ENCODE measurements at places on chromosomes 2 and 18. TPM values are rescaled to one million over a fixed set of nuclear protein-coding genes. Genes with fewer than 3 reads are reported as not detected.

DNA sequence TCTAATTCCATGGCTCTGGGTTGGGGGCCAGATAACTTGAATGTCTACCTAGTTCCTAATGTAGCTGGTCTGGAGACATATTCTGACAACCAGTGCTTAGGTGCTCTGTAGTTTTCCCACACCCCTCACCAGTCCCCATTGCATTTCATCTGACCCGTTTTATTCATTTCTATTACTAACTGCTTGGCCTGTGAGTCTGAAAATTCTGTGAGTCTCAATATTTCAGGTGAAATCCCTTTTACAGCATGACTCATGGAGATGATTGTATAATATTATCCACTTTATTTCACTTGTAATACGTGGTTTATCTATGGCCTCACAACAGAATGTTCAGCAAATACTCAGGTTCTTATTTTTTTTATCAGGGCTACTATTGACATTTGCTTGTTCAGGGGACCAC lies 103.7 kb upstream of the UGP2 start:
- no peak for DNase-seq

DNA sequence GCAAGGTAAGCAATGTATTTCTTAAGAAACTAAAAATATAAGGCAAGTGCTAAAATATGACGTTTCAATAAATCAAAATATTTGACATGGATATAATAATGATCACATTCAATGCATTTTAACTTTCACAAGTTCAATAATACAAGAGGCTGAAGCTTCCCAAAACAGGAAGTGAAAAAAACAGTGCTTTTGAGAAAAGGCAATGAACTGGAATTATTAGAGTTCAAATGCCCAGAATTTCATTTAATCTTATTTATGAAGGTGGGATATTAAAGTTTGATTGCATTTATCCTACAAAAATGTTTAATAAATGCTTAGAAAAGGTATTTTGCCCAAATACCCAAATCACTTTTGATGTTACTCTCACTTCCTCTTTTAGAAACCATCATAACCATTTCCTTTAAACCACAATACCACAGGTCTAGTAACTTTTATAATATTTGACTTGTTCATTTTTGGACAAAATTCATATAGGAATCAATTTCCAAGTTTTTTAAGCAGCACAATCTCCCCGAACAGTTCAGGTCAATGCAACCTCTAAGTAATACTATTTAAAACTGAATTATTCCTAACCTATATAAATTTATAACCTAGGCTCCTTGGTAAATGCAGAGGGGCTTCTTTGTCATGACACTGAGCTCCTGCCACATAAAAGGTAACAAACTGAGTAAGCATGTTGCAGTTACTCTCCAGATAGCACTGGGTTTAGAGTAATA lies 2.1 kb downstream of the NCKAP1 start:
- DNase-seq, result no peak

The C2orf66 gene
- not detected for total RNA-seq

- no peak for DNase-seq
These were observed 77.7 kb downstream of the SMAD4 start for GRCh38 chr18:51107598-51108305.

- no peak for DNase-seq
These were observed 151.6 kb downstream of the FSHR start for GRCh38 chr2:49002750-49003149.

DNA sequence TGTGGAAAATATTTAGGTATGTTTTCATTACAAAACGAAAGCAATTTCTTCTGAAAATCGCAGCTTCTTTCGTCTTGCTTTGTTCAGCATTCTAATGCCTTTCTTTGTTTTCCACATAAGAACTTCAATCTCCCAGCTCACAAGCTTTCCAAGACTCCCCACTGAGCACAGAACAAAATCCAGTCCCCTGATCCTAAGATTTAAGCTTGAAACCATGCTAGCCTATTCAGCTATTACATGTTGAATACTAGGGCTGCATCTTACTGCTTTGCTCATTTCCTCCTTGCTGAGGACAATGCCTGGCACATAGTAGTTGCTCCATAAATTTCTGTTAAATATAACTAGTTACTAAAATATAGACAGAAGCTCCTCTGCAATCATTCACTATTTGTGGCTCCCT lies 160.6 kb downstream of the GALNT3 start:
- DNase-seq, result no peak

- peak; percentile 7 for DNase-seq
These were observed at the start of gene FAM124B for GRCh38 chr2:224401641-224402342. Gene FAM124B, minus strand, starts transcription at chr2:224402107. Its CDS starts 339 bp downstream, at chr2:224401768.

The SERPINB12 gene
- not detected for total RNA-seq

The TMEM247 gene
- total RNA-seq, result not detected

DNA sequence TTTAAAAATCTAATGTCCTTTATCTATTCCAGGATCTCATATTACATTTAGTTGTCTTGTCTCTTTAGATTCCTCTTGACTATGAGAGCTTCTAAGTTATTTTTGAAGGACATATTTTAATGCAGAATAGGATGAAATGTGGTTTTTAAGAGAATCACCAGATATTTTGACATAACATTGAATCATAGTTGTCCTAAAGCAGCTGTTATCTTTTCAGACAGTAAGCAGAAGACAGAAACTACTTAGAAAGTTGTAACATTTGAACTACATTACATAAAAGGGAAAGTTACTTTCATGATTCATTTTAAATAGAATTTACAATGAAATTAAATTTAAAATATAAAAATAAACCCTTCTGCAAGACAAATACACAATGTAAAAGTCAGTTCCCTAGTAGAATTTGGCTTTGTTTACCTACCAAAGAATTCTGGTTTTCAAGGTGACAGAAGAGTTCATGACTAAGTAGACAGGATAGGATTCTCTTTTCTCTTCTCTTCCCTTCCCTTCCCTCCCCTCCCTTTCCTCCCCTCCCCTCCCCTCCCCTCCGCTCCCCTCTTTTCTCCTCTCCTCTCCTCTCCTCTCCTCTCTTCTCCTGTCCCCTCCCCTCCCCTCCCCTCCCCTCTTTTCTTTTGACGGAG lies 186.0 kb downstream of the DIS3L2 start:
- no peak for DNase-seq

DNA sequence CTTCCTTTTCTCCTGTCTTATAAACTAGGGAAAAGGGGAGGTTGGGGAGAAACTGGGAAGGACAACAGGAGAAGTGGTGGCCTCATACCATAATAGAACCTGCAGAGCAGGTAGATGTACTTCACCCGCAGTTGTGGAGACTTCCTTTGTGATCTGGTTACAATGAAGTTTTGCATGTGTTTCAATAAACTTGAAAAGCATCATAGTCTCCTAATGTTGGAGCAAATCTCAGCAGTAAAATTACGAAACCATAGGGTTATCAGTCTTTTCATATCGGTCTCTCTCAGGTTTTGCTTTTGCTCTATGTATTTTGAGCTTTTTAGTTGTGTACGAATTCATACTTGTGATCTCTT lies 30.5 kb downstream of the ANO7 start:
- no peak for DNase-seq

The TMEM87B gene
- total RNA-seq, result 39.7 TPM

The UPP2 gene
- not detected for total RNA-seq

DNA sequence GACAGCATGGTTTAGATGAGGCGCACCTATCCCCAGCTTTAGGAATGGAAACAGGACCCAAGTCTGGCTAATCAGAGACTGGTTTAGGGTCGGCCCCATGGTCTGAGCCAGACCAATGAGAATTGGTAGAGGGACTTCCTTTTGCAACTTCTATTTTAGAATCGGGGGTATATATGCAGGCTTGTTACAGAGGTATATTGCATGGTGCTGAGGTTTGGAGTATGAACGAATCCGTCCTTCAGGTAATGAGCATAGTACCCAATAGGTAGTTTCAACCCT lies 1.5 kb upstream of the BOLA3 start:
- DNase-seq, result no peak

GRCh38 chr18:75160364-75160763 lies 48.6 kb downstream of the PTGR3 start:
- no peak for DNase-seq

The GPR155 gene
- 9.0 TPM for total RNA-seq

The TYMS gene
- 78.6 TPM for total RNA-seq

The CYP27C1 gene
- total RNA-seq, result 0.12 TPM

GRCh38 chr2:180980943-180981911 lies 822 bp downstream of the UBE2E3 start:
- DNase-seq, result peak; percentile 3

GRCh38 chr2:88146590-88146989 lies 18.7 kb upstream of the FABP1 start:
- no peak for DNase-seq

- DNase-seq, result peak; percentile 78
These were observed 256.5 kb downstream of the CDH20 start for GRCh38 chr18:61589724-61590065.

DNA sequence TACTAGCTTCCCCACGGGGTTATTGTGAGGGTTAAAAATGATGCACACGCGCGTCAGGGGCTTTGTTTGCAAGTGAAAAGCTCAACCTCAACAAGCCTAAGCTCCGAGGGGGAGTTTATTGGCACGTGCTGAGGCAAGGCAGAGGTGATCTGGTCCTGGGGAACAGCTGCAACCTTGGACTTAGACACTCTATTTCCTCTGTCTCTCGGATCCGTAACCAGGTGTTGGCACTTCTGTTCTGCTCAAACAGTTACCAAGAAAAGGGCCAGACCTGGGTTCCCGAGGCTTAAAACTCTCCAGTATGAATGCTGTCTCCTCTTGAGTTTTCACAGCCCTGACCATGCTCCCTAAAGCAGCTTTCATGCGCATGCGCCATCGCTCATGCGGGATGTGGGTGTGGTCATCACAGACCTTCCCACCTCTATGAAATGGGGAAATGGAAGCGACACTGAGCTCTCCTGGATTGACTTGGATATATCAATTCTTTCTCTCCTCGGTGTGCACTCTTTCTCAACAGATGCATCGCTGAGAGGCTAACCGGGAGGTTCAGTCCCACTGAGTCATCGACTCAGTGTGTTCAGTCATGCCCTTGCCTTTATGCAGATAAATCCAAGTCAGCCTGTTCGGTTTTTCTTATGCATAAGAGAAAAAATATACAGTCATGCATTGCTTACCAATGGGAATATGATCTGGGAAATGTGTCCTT lies 19.9 kb upstream of the RAB31 start:
- peak; percentile 55 for DNase-seq

- no peak for DNase-seq
These were observed 2.7 kb upstream of the HSBP1L1 start for GRCh38 chr18:79961527-79962291.

The MAP3K19 gene
- total RNA-seq, result not detected

GRCh38 chr2:134677856-134678756 lies 40.7 kb downstream of the TMEM163 start:
- no peak for DNase-seq

The CFAP65 gene
- total RNA-seq, result not detected

GRCh38 chr18:58148954-58149471 lies 105.0 kb downstream of the NEDD4L start:
- no peak for DNase-seq

DNA sequence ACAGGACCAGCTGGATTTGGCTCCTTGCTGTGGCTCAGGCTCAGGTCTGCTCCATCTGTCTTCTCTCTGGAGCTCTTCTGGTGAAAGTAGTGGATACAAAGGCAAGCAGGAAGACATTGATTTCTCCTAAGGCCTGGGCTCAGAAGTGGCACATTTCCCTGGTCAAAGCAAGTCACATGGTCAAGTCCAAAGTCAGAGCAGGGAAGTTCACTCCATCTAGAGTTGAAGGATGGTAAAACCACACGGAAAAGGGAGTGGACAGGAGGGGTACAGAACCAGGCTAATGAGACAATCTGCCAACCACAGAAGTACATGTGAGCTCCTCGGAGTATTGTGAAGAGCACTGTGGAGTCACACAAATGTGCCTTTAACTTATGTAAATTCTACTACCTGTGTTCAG lies 66.1 kb downstream of the MARCO start:
- peak; percentile 3 for DNase-seq

DNA sequence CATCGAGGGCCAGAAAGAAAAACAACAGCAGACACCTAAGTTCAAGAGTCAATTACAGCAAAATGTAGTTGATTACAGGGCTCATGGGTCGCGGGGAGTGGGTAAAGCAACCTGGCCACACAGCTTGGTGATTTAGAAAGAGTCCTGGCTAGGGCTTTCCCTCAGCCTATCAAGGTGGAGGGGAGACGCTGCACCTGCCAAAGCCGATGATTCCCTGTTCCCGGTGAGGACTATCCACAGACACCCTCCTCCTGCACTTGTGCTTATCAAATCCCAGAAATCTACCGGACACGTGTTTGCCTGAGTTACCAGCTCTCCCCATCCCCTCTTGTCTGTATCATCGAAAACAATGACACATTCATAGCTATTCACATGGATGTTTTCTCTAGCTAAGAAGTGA lies 7.0 kb upstream of the SOX11 start:
- no peak for DNase-seq

The IL1B gene
- 1.7 TPM for total RNA-seq

DNA sequence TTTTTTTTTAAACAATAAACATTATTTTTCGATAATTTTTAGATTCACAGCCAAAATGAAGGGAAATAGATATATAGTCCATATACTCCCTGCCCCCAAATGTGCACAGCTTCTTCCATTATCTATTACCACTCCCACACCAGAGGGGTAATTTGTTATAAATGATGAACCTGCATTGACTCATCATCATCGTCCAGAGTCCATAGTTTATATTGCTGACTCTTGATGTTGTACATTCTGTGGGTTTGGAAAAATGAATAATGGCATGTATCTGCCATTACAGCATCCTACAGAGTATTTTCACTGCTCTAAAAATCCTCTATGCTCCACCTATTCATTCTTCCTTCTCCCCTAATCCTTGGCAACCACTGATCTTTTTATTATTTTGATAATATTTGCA lies 121.5 kb downstream of the LTBP1 start:
- DNase-seq, result peak; percentile 69

DNA sequence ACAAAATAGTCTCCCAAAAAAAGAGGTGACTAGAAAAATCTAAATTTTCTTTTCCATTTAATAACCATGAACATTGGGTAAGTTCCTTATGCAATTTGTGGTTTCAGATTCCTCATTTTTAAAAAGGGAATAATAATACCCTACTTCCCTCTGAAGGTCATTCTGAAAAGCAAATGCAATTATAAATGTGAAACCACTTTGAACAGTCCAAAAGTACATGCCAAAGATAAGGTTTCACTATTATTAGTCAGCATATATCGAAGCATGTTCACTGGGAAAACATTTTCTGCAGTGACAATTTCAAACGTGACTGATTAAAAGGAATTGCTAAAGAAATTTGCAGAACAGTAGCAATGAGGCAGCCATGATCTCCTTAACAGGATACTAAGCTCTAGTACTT lies 100.1 kb upstream of the RNF152 start:
- DNase-seq, result peak; percentile 67

- peak; percentile 0 for DNase-seq
These were observed 398.3 kb downstream of the TMX3 start for GRCh38 chr18:68316636-68317035.

GRCh38 chr18:12943215-12943614 lies 4.6 kb upstream of the SEH1L start:
- DNase-seq, result no peak

GRCh38 chr2:220123751-220124150 lies 496.3 kb downstream of the SLC4A3 start:
- no peak for DNase-seq
